Fibroblast of villous mesenchyme (primary cell): ENCODE measurements at places on chromosomes 2 and 18.

GRCh38 chr2:64808092-64808491 lies 154.4 kb upstream of the SERTAD2 start:
- no peak for DNase-seq

DNA sequence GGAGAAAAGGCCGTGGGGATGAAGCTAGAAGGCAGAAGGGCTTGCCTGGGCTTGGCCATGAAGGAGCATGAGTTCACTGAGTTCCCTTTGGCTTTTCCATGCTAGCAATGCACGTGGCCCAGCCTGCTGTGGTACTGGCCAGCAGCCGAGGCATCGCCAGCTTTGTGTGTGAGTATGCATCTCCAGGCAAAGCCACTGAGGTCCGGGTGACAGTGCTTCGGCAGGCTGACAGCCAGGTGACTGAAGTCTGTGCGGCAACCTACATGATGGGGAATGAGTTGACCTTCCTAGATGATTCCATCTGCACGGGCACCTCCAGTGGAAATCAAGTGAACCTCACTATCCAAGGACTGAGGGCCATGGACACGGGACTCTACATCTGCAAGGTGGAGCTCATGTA lies 2.9 kb downstream of the CTLA4 start:
- DNase-seq: no peak

GRCh38 chr2:214575465-214575864 lies 164.6 kb downstream of the VWC2L start:
- DNase-seq: no peak

DNA sequence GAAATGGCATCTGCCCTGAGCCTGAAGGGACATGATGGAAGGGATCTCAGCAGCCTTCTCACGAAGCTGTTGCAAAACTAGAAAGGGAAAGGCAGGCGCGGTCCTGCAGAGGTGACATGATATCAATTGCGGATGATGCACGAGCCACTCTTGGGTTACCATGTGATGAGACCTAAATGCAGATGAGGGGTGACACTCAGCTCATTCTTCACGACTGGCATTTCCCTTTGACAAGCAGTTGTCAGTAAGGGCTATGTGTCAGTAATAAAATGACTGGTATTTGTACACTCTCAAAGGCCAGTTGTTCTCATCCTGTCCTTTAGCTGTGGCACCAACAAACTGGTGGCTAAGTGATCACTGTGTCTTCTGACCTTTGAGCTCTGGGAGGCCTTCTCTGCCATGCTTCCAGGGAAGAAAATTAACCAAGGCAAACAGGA lies 273.6 kb downstream of the ETAA1 start:
- no peak for DNase-seq

GRCh38 chr2:8753609-8754008 lies 71.8 kb downstream of the ID2 start:
- no peak for DNase-seq

- no peak for DNase-seq
These were observed 212.9 kb upstream of the STON1 start for GRCh38 chr2:48316753-48317750.

DNA sequence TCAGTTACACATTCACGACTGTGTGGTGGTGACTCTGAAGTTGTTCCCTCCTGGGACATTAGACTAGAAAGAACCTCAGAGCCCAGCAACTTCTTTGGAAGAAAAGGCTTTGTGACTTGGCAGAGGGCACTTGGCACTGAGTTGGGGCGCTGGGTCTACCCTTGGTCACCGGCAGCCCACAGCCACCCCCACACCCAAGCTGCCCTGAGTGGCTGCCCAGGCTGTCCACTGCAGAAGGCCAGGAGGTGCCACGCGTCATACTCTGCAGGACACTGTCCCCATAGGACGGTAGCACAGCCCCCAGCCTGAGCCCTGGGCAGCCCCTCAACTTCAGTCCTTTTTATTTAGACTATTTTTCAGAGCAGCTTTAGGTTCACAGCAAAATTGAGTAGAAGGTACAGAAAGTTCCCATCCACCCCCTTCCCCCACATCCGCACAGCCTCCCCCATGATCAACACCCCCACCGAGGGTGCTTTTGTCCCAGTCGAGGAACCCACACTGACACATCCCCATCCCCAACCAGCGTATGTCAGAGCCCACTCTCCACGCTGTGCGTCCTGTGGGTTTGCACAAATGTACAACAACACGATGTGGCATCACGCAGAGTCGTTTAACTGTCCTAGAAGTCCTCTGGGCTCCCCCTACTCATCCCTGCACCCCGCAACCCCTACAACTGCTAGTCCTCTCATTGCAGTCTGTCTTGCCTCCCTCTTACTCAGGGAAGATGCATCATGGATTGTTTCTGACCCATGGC lies 1.1 kb downstream of the PRLH start:
- DNase-seq: no peak

DNA sequence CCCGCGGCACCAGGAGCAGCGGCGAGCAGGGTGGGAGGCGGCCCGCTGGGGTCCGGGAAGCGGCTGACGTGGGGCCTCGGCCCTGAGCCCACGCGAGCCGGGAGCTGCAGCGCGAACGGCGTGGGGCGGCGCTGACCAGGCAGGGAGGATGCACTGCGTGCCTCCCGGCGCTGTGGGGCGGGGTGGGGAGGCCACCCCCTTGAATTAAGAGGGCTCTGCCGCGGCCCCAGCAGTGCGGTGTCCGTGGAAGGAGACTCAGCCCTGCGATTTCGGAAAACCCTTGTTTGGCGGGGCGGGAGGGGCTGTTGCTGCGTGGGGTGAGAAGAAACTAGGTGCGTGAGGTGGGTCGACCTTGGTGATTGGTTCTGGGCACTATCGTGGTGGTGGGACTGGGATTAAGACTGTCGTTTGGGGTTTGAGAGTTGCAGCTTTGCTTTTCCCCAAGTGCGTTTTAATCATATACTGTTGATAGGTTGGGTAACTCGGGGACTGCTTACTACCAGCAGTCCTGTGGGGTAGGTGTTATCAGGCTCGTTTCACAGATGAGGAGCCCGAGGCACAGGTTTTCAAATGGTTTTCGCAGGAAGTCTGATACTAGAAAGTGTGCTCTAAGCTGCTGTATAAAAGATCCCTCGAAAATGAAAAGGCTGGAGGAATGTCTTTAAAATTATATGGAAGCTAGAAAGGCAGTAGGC lies 722 bp downstream of the ACSL3 start:
- peak; percentile 42 for DNase-seq

- no peak for DNase-seq
These were observed 18.1 kb upstream of the MGAT4A start for GRCh38 chr2:98749066-98749450.

DNA sequence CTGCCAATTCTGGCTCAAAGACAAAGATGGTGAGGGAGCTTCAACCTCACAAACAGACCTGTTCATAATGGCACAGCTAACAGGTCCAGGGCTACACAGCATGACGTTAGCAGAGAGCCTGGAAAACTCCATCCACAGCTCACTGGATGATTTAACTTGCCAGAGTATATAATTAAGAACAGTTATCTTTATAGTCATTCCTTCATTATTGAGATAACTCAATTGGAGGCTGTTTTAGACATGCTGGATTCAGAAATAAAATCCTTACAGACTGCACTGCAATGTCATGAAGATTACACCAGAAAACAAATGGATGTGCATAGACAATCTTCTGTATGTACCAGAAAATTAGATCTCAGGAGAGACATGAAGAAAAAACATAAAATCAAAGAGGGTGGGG lies 55.1 kb upstream of the LYPD1 start:
- DNase-seq: no peak
